ENCODE measurements at places on chromosomes 7 and 10.

- DNase-seq, result no peak
Observed at GRCh38 chr10:120825878-120826769, 25.0 kb upstream of the WDR11 start.

- DNase-seq, result no peak
Observed at GRCh38 chr7:94042381-94042780, 38.2 kb upstream of the BET1 start.

DNA sequence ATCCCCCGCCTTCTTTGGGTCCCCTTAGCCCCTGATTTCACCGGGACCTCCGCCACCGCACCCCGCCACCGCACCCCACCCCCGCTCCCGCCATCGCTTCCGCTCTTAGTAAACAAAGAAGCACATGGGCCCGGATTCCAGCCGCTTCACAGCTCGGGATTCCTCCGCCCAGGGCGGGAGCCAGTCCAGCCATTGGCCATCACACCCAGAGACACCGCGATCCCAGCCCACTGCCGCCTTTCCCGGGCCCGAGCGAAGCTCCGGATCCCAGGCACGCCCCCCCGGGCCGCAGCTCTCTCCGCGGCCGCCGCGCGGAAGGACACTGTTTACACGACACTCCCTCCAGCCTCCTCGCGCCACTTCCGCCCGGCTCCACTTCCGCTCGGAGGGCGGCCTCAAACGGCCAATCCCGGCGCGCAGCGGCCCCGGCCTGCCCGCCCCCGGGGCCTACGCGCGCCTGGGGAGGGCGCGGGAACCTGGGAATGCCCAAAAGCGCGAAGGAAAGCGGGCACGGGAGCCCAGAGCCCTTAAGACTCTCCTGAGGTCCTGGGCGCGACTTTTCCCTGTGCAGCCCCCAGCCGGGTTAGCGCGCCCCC, 679 bp downstream of the MCM7 start:
- peak; percentile 86 for DNase-seq

DNA sequence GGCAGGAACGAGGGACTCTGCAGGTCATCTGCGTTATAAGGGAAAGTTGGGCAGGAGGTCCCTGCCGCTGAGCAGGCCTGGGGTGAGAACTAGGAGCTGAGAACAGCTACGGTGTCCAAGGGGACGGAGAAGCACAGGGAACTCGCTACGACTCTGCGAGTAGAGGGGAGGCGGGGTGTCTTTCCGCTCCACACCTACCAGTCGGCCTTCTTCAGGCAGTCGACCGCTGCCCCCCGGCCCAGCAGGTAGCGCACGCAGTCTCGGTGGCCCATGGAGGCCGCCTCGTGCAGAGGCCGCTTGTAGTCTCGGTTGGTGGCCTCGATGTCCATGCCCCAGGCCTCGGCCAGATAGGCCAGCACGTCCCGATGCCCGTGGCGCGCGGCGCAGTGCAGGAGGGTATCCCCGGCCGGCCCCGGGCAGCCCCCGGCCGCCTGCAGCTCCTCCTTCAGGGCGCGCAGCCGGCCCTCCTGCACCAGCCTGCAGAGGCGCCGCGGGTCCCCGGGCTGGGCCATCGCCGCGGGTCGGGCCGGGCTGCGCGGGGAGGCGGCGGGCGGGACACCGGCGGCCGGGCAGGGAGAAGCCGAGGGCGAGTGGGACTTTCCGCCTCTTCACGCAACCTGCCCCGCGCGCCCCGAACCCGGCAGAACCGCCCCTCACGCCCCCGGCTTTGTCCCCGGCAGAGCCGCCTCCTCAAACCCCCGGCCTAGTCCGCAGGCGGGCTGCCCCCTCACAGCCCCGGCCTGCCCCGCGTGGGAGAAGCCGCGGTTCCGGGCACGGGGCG, 660 bp downstream of the ANKRD16 start:
- DNase-seq, result peak; percentile 32

DNA sequence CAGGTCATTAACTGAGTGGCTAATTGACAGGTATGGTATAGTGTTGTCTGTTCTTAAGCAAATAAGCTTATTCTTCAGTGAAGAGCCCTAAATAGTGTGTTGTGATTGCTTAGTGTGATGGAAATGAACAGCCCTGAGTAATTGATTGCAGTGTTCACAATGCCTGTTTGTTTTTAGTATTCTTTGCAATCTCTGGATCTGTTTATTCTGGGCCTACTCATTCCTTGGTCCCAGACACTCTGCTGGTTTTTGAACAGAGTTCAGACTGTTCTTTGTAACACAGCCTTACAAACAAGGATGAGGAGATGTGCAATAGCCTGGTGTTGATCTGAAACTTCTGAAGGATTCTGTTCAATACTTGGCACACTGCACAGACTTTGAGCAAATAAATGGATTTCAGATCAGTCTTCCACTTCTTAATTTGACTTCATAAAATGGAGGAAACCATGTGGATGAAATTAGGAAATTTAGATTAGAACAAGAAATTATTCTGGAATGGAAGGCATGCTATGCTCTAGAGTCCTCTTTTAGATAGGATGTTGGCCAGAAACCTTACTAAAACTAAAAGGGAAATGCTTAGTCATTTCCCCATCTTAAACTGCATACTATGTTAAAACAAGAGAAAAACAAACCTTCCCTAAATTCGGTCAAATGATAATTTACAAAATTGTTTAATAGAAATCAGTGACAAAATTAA, 444.2 kb upstream of the SEMA3D start:
- DNase-seq, result no peak

DNA sequence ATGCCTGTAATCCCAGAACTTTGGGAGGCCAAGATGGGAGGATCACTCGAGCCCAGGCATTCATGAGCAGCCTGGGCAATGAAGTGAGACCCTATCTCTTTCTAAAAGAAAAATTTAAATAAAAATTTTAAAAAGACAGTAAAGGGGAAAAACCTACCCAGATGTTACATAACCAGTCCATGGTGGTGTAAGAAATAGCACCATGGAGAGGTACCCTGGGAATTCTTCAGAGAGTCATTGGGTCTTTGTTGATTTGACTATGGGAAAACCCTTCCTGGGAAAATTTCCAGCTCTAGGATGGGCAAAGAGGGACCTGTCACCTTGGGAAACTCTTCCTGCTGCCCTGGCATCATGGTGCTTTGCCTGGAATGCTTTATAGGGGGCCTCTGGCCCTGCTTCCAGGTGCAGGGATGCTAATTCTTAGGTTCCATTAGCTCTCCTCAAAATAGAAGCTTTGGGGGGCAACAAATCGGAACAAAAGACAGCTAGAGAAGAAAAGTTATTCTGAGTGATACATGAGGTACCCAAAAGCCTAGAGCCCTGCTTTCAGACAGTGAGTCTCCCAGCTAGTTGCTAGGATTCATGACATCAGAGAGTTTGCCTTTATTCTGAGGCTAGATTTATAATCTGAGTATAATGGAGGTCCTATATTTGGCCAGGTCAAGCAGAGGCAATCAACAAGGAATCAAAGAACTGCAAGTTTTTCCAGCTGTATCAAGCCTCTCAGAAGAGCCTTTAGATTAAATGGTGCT, 10.1 kb downstream of the CCDC136 start:
- DNase-seq, result no peak

- DNase-seq, result no peak
Observed at GRCh38 chr7:1666317-1666822, 3.7 kb upstream of the ELFN1 start.

GRCh38 chr10:118968060-118968459, 61.5 kb upstream of the NANOS1 start:
- no peak for DNase-seq

DNA sequence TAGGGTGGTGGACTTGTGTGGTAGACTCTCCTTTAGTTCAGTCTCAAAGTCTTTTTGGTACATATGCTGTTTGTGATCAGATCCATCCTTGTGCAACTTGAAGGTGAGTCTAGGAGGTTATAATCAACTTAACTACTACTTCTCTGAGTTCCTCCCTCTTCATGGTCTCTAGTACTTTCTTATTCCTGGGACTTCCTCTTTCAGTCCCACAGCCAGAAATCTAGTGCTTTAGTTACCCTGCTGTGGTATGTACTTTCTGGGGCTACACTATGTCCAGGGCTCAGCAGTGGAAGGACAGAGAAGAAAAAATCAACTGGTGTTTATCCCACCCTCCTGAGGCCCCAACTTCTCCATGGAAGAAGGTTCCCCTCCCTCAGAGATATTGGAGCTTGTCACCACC, 19.4 kb upstream of the ATAD1 start:
- no peak for DNase-seq

- DNase-seq, result no peak
Observed at GRCh38 chr10:12825260-12825849, 176.2 kb downstream of the CCDC3 start.

DNA sequence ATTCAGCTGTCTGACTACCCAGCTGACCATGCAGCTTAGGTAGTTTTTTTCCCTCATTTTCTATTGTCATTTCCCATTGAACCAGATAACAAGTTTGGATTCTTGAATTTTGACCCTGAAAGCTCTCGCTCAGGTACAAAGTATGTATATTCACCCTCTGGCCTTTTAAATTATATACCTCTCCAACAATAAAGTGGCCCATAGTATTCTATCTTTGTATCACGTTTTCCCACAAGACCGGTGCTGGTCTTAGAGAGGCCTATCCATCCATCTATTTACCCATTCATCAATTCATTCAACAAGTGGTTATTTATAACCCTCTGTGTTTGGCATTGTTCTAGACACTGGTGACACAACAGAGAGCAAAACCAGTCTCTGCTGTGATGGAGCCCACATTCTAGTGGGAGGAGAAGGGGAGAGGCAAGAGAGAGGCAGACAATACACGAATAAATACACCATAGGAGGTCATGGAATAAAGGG, 35.2 kb upstream of the NPSR1 start:
- DNase-seq, result no peak

GRCh38 chr10:126497672-126498071, 109.4 kb upstream of the ADAM12 start:
- DNase-seq, result no peak

- no peak for DNase-seq
Observed at GRCh38 chr10:57823398-57823797, 444.3 kb downstream of the IPMK start.

GRCh38 chr7:11847336-11847735, 15.3 kb upstream of the THSD7A start:
- no peak for DNase-seq

- no peak for DNase-seq
Observed at GRCh38 chr10:131144711-131145375, 166.7 kb downstream of the TCERG1L start.

- peak; percentile 22 for DNase-seq
Observed at GRCh38 chr7:74587435-74588126, 69.9 kb upstream of the GTF2I start.

GRCh38 chr10:100826983-100827818, 81.8 kb downstream of the PAX2 start:
- no peak for DNase-seq

DNA sequence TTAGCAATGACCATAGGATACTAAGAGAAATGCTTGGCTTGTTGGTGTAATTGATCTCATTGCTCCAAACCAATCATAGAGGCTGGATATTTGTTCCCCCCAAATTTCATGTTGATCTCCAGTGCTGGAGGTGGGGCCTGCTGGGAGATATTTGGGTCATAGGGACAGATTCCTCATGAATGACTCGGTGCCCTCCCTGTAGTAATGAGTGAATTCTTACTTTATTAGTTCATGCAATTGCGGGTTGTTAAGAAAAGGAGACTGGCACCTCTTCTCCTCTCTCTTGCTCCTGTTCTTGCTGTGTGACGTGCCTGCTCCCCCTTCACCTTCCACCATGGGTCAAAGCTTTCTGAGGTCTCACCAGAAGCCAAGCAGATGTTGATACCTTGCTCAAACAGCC, 630.1 kb downstream of the CALN1 start:
- no peak for DNase-seq
